SK-N-DZ (cell line): ENCODE measurements at places on chromosomes 2 and 18.
A peak's percentile ranks its signal among the peaks of the same experiment; 100 is the strongest.

- no peak for DNase-seq
Measured at GRCh38 chr2:108623616-108624015, 89.3 kb downstream of the LIMS1 start.

- DNase-seq: no peak
Measured at GRCh38 chr2:145410086-145410485, 890.2 kb upstream of the ZEB2 start.

- no peak for DNase-seq
Measured at GRCh38 chr2:169210917-169211316, 141.6 kb downstream of the DHRS9 start.

GRCh38 chr2:65351948-65352595, 80.3 kb downstream of the SPRED2 start:
- no peak for DNase-seq

DNA sequence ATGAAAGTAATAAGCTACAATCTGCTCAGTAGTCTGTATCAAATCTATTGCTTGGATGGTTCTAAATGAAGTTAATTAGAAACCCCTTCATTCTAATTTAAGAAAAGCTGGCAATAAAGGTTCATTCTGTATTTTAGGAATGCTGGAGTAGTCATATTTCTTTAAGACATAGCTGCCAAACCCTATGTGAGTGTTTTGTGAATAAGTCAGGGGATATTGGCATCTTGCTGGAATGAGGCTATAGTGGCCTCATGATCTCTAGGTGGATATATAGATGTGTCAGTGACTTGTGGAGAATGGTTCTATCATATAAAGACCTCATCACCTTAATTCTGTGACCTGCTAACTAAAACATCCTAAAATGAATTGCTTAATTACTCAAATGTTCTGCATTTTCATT, 196.3 kb downstream of the PDE1A start:
- no peak for DNase-seq

DNA sequence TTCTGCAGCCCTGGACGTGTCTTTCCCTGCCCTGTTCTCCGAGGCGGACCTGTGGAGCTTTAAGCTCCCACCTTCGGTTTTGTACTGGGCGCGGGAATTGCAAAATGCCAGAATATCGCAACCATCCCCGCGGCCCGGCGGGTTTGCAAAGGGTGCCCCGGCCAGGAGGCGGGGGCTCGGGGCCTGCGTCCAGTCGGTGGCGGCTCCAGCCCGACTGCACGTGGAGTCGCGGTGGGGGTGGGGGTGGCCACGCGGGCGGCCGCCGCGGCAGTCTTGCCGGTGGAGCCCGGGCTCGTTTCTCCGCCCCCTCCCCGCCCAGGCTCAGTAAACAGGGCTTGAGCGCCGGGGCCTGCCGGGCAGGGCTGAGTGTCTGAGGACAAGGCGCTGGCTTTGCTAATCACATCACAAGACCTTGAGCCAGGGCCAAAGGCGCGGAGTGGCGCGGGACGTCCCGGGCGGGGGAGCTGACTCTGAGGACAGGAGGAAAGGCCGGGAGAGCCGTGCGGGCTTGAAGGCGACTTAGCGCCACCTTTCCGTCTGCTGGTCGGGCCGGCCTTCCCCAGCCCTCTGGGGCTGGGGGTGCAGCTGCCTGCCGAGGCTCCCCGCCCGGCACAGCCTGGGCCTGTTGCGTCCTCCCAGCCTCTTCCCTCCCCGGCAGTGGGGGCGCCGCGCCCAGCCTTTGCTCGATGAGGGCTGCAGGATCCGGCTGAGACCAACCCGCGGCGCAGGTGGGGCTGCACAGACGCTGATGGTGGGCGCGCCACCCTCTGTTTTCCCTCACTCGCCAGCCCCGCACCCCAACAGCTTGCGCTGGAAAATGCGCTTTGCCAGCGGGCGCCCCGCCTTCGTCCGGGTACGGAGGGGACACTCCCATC, 786 bp upstream of the ZFP36L2 start:
- DNase-seq: peak; percentile 89

- no peak for DNase-seq
Measured at GRCh38 chr18:41665210-41665609, 289.8 kb upstream of the PIK3C3 start.

- DNase-seq: peak; percentile 36
Measured at GRCh38 chr2:239288951-239289511, 111.8 kb downstream of the HDAC4 start.

DNA sequence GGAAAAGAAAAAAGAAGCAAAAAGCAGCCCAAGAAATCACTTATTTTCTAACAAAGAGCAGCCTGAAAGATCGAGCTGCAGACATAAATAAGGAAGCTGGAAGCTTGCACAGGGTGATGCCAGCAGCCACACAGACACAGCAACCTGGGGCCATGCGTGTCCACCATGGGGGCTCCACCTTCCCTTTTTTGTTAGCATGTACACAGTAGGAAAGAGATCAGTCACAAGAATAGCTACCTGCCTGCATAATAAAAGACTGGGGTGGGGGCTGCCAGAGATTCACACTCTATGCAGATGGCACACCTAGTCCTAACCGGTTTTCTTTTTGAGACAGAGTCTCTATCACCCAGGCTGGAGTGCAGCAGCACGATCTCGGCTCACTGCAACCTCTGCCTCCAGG, 2.9 kb upstream of the CNOT11 start:
- DNase-seq: no peak

GRCh38 chr2:49162151-49162550, 7.8 kb upstream of the FSHR start:
- DNase-seq: no peak
